Stimulated activated CD4-positive, alpha-beta T cell treated with anti-CD3 and anti-CD28 coated beads, TNF-alpha, amount 100 ng/mL, for 4 hours (primary cell): ENCODE measurements at places on chromosomes 1 and 21.

GRCh38 chr1:68173936-68174737 is 58.2 kb downstream of the WLS start:
- DNase-seq, result no peak

- no peak for DNase-seq
These were observed 2.5 kb downstream of the PKP1 start for GRCh38 chr1:201285846-201286245.

DNA sequence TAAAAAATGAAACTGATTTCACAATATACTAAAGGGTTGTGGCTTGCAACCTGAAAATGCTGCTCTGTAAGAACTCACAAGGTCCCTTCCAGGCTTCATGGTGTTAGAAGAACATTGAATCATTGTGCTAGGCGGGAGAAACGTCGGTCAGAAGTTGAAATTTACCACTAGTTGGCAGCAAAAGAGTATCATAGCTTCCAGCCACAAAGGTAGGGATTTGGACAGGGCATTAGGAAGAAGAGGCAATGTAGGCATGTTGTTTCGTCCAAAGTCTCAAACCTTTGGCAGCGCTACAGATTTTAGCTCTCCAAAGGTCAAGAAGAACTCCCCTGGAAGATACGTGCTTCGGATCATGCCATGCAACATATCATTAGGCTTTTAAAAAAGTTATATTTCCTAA is 62.5 kb upstream of the ZP4 start:
- DNase-seq, result no peak

- no peak for DNase-seq
These were observed 122.3 kb upstream of the RUNX1 start for GRCh38 chr21:35171385-35171784.

DNA sequence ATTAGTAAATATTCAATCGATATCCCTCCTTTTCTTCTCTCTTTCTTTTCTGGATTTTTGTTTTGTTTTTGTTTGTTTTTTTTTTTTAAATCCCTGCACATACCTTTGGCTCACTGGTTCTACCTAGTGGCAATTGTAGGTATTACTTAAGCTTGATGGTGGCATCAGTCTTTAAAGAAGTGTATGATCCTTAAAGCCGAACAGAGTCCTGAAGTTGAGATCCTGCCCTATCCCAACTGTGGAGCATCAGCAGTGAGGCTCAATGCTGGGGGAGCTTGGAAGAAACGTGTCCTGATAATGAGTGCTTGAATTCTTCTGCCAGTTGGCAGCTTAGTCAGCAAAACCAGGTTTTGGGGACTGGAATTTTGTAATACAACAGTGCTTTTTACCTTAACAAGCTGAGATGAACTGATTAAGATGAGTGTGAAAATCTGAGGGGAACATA is 60.8 kb downstream of the FASLG start:
- DNase-seq, result no peak

GRCh38 chr1:28582248-28582615 is 9.8 kb upstream of the RAB42 start:
- DNase-seq, result no peak

DNA sequence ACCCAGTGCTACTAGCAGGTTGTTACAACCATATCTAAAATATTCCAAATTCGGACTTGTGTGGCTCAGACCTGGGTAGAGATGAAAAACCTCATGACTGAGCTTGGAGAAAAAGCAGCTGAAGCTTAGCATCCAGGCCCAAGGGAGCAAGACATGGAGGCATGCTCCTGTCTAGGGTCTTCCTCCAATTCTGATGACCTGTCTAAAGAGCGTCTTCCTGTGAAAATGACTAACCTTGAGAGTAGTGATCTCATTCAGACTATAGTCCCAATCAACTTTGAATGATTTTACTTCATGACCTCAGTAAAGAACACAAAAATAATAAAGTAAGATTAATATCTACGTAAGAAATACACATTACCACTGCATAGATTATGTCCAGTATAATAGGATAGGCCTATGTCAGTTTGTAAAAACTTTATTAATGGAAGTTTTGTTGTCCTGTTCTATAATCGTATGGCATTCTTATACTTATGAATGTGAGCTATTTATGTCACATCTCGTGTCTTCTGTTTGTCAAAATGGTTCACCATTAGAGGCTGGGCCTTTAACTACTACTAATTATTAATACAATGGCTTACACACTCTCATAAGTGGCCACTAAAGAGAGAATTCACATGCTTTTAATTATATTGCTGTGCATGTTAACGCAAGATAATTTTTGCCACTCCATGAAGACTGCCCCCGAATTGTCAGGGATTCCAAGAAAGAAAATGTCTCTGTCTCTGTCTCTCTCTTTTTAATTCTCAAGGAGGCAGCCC is 201.3 kb downstream of the NCAM2 start:
- no peak for DNase-seq

DNA sequence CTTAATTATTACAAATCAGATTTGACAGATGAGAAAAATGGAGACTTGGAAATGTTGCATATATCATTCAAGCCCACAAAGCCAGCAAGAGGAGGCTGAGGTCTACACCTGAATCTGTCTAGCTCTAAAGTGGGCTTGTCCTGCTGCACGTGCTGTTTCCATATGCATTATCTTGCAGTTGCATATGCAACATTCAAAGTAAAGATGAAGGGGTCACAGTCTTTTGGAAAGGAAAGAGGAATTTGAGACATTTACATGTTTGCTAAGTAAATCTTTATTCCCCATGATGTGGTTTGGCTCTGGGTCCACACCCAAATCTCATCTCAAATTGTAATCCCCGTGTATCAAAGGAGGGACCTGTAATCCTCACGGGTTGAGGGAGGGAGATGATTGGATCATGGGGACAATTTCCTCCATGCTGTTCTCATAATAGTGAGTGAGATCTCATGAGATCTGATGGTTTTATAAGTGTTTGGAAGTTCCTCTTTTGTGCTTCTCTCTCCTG is 98.3 kb downstream of the BACH1 start:
- DNase-seq, result no peak

- DNase-seq, result no peak
These were observed 51.2 kb upstream of the STUM start for GRCh38 chr1:226497276-226497833.

DNA sequence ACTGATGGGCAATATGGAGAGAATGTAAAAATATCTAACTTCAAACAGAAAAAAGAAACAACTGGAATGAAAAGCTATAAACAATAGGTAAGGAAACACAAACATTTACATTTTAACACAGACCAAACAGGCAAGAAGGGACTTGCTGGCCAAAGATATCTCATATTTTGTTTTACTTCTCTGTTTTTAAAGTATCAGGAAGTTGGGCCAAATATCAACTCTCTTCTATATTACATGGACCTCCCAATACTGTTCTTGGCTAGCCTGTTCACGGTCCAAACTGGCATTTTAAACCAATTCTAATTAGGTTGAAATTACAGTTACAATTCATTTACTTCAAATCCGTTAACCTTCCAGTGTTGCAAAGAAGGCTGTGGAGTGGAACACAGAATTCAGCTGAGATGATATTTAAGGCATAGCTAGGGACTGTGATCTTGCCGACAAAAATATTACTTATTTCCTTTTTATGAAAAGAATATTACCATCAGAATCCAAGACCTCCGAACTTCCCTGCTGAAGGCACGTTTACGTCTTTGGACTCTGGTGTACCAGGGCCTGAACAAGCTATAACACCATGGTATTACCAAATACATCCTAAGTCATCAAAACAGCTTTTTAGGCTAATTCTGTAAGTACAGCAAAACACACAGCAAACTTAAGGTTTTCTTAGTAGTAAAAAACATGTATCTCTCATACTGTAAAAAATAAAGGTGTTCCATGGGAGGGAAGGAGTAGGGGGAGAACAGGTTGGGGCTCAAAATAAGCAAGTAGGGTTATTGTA is 165.4 kb downstream of the RUNX1 start:
- DNase-seq, result no peak

GRCh38 chr21:24428591-24429199 is 1178.6 kb downstream of the MRPL39 start:
- no peak for DNase-seq

- DNase-seq, result no peak
These were observed 18.4 kb upstream of the FRRS1 start for GRCh38 chr1:99784809-99785255.

DNA sequence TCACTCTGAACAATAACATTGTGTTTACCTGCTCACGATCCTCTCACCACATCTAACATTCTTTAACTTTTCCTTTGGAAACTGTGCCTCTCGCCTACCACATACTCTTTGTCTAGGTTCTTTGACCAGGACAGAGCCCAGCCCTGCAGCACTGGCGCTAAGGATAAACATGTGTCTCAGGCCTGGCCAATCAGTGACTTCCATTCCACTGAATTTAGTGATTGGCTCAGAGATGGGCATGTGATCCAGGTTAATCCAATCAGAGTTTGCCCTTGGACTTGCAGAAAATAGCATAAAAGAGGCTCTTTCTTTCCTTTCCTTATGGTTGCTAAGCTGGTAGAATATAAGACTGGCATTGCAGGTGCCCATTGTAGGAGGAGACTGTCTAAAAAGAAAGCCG is 605.7 kb downstream of the MATN1 start:
- DNase-seq, result no peak

GRCh38 chr1:38210021-38210894 is 163.7 kb upstream of the POU3F1 start:
- no peak for DNase-seq

GRCh38 chr1:45359882-45360513 is 19.8 kb upstream of the MUTYH start:
- peak; percentile 20 for DNase-seq

GRCh38 chr1:147633759-147634158 is 36.6 kb downstream of the ACP6 start:
- no peak for DNase-seq

DNA sequence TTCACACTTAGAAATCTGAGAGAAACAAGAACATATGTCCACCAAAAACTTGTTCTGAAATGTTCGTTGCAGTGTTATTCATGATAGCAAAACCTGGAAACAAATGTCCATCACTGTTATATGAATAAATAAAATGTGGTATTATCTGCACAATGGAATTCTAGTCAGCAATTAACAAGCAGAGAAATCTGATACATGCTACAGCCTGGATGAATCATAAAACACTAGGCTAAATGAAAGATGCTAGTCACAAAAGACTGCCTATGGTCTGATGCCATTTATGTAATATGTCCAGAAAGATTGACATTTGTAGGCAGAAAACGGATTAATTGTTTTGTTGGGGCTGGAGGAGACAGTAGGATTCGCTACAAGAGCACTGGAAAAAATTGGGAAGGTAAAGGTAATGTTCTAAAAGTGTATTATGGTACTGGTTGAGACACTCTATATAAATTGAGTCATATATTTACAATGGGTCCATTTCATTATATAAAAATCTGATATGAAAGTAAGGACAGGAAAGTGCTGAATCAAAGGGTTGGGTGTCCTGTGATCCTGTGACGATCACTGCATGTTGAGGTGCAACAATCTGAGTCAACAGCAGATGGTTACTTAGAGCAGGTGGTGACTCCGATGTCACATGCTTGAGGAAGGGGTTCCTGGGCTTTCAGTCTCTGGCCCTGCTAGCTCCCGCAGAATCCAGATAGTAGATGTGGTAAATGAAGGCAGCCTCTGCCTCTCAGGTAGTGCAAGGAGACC is 102.1 kb upstream of the NBPF4 start:
- DNase-seq, result no peak

DNA sequence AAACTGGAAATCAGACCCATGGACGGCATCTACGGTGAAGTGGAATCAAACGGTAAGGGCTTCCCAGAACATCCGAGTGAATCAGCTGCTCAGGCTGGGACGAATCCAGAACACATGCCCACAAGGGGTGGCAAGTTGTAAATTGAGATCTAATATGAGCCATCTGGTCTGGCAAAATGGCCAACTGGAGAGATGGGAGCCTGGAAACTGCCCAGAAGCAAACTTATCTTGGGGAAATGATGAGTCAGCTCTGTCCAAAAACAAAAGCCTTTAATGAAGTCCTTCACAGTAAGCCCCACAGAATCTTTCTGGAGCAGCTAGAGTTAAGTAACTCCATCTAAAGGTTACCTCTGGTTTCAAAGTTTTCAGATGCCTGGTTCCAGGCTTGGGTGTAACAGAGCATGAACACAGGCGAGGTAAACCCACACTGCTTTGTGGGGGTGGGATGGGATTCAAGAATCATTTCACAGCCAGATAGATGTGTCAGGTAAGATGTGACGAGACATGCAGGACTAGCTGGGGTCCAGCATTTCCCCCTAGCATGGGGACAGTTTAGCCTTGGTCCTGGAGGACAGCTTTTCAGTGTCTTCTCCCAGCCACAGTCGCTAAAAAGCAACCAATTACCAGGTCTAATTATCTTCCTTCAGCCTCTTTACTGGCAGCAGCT is 10.5 kb upstream of the SRP9 start:
- no peak for DNase-seq

DNA sequence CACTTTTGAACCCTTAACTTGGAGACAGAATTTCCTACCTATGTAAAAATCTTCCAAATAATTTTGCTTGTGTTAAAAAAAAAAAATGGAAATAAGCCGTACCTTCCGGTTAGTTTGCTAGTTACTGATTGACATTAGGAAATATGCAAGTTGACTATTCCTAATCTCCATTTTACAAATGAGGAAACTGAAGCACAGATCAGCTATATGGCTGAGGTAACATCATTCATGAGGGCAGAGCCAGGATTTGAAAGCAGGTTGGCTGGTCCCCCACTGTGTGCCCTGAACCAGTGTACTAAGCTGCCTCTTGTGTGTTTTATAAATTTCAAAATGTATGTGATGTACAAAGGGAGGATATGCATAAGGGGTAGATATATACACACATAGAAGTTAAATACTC is 29.6 kb downstream of the BACE2 start:
- DNase-seq, result no peak

DNA sequence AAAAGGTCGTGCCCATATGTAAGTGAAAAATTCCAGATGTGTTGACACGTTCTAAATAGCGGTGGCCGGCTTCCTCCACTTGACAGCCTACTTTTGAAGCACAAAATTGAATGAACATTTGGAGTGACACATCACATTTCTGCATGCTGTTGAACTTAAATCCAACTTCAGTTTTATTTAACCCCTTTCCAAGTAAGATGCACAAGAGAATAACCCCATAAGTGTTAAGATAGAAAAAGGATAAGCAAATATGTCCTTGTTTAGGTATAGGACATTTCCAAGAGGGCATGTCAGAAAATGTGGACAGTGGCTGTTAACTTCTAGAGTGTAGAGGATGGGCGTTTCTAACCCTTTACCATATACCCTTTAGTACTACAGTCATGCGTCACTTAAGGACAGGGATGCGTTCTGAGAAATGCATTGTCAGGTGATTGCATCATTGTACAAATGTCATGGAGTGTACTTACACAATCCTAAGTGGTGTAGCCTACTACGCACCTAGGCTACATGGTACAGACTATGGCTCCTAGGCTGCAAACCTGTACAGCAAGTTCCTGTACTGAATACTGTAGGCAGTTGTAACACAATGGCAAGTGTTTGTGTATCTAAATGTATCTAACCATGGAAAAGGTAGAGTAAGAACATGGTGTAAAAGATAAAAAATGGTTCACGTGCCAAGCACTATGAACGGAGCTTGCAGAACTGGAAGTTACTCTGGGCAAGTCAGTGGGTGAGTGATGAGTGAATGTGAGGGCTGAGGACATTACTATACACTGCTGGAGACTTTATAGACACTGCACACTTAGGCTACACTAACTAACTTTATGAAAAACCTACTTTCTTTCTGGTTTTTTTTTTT is 9.3 kb upstream of the FAM89A start:
- no peak for DNase-seq
